ENCODE measurements at places on chromosomes 3 and 15.

GRCh38 chr15:101243420-101243819 is 8.4 kb downstream of the CHSY1 start:
- DNase-seq: no peak

DNA sequence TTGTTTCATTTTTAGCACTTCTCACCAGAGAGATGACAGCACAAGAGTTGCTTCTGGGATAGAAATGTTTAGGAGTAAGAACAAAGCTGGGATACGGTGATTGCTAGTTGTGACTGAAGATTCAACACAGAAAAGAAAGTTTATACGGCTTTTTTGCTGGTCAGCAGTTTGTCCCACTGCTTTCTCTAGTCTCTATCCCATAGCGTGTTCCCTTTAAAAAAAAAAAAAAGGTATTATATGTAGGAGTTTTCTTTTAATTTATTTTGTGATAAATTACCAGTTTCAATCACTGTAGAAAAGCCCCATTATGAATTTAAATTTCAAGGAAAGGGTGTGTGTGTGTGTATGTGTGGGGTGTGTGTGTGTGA is 48.0 kb downstream of the PGPEP1L start:
- no peak for DNase-seq

DNA sequence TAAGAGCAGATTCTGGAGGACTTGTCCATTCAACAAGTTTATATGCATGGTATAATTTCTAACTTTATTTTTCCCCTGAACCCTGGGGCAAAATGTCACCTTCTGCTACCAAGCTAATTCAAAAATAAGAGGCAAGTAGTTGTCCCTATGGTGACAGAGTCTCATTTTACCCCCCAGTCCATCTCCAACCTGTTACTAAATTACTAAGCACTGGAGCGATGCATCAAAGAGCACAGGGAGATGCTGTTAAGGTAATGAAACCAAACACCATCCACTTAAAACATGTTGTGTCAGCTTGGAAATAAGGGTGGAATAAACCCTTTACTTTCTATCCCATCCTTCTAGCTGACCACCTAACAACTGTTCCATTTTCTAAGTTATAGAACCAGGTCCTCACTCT is 417.4 kb upstream of the ATP11B start:
- no peak for DNase-seq

GRCh38 chr15:66912001-66912400 is 153.4 kb upstream of the SMAD3 start:
- DNase-seq: no peak

GRCh38 chr3:134074001-134074789 is 44.5 kb upstream of the SLCO2A1 start:
- DNase-seq: no peak

GRCh38 chr3:57876632-57877031 is 120.5 kb downstream of the SLMAP start:
- DNase-seq: no peak

DNA sequence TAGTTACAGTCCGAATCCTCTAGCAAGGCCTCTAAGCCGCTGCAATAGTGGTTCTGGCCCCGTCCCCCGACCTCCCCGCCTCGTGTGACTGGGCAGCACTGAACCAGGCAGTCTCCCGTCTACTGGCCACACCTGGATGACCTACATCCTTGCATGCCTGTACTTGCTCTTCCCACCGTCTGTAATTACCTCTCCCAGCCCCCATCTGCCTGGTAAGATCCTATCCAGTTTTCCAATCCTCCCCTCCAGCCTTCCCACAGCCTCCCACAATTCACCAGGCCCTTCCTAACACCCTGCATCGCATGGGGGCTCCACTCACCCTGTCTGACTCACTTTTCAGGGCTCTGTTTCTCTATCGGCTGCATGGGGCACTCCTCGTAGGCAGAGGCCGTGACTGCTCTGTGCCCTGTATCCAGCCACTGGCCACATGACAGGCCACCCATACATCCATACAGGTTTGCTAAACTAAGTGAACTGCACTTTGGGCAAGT is 32.8 kb downstream of the XXYLT1 start:
- no peak for DNase-seq

- no peak for DNase-seq
These were observed 113.5 kb downstream of the CADPS start for GRCh38 chr3:62761711-62762110.

DNA sequence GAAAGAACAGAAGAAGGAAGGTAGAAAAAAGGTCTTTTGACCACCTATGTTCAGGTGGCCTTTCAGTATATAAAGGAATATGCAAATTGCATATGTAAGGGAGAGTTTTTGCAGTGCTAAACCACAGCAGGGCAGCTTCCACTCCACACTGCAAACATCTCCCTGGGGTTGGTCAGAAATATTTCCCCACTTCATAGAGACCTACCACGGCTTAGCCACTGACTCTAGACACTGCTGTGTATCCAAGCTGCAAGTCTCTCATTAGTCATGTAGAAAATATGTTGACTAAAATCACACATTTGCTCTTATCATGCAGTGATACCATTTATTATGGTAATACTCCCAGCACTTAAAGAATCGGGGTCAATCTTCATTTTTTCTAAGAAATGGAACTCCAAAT is 214.9 kb upstream of the NR2F2 start:
- no peak for DNase-seq

- DNase-seq: peak; percentile 49
These were observed 90.7 kb downstream of the FNDC3B start for GRCh38 chr3:172129850-172130716.

DNA sequence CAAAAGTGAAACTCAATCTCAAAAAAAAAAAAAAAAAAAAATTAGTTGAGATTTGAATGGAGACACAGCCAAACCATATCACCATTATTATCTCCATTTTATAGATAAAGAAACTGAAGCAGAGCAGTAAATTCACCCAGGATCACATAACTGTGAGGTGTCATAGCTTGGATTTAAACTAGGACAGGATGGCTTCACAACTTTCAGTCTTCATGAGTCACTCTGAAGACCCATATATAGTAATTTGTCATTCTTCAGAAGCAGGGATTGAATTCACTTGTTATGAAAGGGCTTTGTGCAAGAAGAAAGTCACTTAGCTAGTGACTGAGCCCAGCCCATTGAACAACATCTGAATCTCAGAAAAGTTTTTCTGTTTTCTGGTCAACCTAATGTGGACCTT is 60.5 kb upstream of the LRIG1 start:
- no peak for DNase-seq

- DNase-seq: no peak
These were observed 1515.7 kb downstream of the SI start for GRCh38 chr3:163562625-163563024.

- peak; percentile 50 for DNase-seq
These were observed 53.6 kb downstream of the RHCG start for GRCh38 chr15:89442671-89443307.

- no peak for DNase-seq
These were observed 111.9 kb upstream of the CHD2 start for GRCh38 chr15:92788196-92788595.

DNA sequence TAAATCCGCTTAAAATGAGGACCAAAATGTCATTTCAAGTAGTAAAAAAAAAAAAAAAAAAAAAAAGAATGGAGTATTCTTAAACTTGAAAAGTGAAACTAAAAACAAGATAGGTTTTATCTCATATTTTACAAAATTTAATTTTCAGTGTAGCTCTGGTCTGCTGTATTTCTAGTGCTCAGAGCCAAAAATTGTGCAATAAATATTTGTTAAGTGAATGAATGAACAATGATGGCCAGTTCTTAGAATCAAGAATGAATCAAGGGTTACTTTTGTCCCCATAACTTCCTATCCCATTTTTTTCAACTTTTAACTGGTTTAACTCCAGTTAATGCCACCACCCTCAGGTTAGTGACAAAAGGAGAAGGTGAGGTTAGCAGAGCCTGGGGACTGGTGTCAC is 214.4 kb downstream of the ABHD5 start:
- no peak for DNase-seq

DNA sequence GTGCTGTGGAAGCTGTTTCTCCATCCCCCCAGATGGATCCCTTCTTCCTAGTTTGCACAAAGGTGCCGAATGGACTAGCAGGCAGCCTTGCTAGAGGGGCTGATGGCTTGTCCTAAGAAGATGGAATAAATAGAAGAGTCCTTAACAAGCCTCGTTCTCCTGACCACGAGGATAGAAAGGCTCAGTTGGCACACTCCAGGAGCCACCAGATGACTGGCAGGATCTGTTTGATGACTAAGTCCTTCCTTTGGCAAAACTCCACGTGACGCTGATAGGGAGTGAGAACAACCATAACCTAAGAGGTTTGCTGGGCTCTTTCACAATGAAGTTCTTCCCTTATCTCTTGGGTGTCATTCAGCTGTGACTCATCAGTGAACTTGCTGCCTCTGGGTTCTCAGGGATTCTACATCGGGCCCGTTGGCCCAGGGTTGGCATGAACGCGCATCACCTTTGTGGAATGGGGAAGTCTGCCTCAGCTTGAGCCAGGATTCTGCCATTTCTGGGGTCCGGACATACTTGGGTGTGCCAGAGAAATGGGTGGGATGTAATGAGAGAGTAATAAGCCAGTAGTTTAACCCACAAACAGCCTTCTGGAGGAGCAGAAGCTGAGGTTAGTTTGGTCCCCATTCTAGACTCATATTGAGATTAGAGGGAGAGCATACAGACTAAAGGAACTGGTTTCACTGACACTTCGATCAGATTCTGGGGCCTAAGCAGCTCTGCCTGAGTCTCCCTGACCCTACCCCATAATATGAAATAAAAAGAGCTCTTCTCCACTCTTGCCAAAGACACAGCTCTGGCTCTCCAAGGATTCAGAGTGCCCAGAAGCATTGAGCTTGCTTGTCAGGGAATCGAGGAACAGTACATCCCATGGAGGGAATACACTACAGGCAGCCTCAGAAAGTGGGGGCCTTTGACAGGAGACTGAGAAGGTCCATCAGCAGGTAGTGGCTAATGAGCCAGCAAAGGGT is 2.0 kb upstream of the MELTF start:
- DNase-seq: peak; percentile 28

- DNase-seq: no peak
These were observed 387.4 kb downstream of the PTPRG start for GRCh38 chr3:61948699-61949305.

DNA sequence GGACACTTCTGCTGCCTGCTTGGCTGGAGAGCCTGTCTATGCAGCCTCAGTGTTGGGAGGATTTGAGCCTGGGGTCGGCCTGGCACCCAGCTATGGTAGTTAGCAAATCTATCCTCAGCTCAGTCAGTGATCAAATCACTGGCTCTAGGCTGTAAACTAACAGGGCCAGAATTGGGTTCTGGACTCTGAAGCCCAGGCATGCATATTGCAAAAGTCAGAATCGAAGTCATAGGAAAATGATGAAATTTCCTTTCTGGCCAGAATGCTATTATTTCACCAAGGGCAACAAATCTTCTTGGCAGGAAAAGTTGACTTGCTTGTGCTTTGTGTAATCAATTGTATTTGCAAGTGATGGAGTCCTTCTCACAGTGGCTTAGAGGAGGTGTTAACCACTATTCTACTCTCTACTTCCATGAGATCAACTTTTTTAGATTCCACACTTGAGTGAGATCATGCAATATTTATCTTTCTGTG is 482.6 kb upstream of the TPRG1 start:
- no peak for DNase-seq
